Karpas-422 (cell line): ENCODE measurements at places on chromosomes 12 and 14. TPM values are rescaled to one million over a fixed set of nuclear protein-coding genes. Genes with fewer than 3 reads are reported as not detected.

KRT77 gene
- total RNA-seq: not detected in 2 replicates

DNA sequence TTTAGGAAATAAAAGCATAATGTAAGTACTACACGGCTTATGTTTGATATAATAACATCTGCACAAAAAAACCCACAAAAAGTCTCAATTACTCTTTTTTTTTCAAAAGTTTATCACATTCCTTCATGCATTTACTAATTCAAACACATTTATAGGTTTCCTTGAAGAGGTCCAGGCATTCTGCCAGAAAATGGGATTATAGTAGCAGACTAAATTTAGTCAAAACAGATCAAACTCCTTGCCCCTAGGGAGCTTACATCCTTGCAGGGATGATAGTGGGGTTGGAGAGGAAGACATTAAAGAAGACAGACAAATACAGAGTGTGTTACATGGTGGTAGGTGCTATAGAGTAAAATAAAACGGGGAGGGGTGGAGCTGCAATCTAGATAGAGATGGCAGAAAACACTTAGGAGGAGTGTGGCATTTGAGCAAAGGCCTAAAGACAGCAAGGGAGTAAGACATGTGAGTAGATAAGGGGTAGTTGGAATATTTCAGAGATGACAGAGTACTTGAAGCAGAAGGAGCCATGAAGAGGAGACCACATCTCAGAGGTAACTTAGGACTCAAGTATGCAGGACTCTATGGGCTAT is 266.9 kb downstream of the PPFIA2 start:
- no peak for DNase-seq
- no peaks in the 10 kb centered on the region for H3K27me3 ChIP-seq
- no peak overlapping the region for H3K27ac ChIP-seq

GRCh38 chr12:88546853-88547252 is 33.4 kb downstream of the KITLG start:
- H3K4me1 ChIP-seq: no peaks in the 10 kb centered on the region
- no peaks in the 10 kb centered on the region for H3K27me3 ChIP-seq
- no peak overlapping the region for H3K4me3 ChIP-seq
- DNase-seq: no peak

DNA sequence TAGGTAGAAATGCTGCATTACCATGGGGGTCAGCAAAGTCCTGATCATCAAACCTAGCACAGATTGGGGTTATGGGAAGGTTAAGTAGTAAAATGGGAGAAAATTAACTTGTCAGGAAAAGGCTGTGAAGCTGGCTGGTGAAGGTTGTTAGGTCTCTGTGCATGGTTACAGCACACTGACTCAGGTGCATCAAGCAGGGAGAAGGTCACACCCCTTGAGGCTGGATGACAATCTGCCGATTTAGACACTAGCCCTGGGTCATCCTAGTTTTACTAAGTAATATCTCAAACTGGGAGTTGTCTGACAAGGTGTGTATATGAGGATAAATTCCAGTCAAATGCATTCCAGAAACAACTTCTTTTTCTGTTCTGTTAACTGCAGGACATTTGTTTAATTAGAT is 271.1 kb upstream of the LRIG3 start:
- DNase-seq: no peak
- H3K4me3 ChIP-seq: no peak overlapping the region
- no peak overlapping the region for H3K27ac ChIP-seq
- H3K27me3 ChIP-seq: no peaks in the 10 kb centered on the region
- H3K4me1 ChIP-seq: no peaks in the 10 kb centered on the region

GRCh38 chr14:105171004-105171673 is 2.6 kb upstream of the JAG2 start:
- no peak overlapping the region for H3K27ac ChIP-seq
- H3K36me3 ChIP-seq: no peaks in the 10 kb centered on the region
